ENCODE measurements at places on chromosomes 4 and X.

- no peak for DNase-seq
Measured at GRCh38 chr4:13678186-13678924, 50.8 kb upstream of the BOD1L1 start.

GRCh38 chr4:118206627-118207026 is 146.2 kb downstream of the PRSS12 start:
- DNase-seq, result no peak

- no peak for DNase-seq
Measured at GRCh38 chr4:16443504-16444088, 217.3 kb upstream of the TAPT1 start.

DNA sequence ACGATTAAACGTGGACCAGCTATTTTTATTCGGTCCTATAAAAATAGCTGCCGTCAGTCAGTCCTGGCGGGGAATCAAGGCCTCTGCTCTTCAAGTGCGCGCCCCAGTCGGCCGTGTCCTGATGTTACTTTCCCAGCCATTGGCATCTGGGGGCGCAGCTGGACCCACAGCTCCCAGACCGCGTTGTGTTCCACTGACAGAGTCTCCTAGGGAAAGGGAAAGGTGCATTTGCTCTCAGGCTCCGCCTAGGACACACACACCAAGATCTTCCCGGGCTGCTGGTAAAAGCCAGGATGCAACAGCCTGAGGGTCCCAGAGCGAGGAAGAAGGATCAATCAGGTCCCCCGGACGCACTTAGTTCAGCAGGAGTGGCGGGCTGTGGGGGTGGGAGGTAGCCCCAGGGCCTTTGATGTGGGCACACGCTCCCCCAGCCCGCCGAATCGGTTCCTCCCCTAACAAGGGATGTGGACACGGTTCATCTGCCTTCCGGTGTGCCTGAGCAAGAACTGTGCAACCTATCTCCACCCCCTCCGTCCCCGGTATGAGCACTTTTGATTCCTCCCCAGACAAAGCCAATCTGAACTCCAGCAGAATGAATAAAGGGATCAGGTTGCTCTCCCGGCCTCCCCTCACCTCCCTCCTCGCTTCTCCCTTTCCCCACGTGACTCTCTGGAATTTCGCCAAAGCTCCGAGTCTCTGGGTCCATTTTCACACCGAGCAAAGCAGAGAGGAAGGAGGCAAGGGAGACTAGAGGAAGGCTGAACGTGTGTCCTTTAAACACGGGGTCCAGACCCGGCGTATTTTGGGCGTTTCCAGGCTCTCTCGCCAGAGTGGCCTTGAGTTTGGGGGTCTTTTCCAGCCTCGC is 626 bp upstream of the FRAS1 start:
- peak; percentile 81 for DNase-seq
